RCC 7860 (cell line): ENCODE measurements at places on chromosomes 13 and 19.

DNA sequence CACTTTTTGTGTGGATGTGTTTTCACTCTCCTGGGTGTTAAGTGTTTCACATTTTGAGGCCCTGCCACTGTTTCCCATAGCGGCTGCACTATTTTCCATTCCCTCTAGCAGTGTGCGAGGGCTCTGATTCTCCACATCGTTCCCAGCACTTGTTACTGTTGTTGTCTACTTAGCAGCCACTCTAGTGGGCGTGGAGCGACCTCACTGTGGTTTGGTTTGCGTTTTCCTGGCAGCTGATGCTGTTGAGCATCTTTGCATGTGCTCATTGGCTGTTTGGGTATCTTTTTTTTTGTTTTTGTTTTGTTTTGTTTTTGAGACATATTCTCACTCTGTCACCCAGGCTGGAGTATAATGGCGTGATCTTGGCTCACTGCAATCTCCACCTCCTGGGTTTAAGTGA lies 14.4 kb downstream of the NAXD start:
- DNase-seq = no peak

- DNase-seq = no peak
Measured at GRCh38 chr13:84834201-84834600, 951.9 kb upstream of the SLITRK1 start.

- DNase-seq = peak; percentile 17
Measured at GRCh38 chr13:37615276-37615675, 16.7 kb upstream of the POSTN start.

DNA sequence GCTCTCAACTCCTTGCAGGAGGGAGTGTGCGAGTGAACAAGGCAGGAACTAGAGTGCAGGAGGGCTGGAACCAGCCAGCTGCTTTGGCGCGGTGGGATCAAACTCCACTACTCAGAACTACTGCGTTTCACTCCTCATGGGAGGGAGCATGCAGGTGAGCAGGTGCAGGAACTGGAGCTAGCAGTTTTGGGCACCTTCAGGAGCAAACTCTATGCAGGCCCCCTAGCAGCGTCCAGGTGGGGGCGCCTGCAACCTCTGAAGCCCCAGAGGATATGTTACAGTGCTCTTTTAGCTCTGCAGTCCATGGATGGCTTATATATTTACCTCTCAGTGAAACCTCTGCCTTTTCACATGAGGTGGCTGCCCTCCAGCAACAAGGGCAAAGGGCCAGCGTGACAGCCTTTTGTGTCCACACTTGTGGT lies 1303.4 kb downstream of the PCDH9 start:
- no peak for DNase-seq

- no peak for DNase-seq
Measured at GRCh38 chr13:26973946-26974345, 197.7 kb downstream of the USP12 start.

- DNase-seq = no peak
Measured at GRCh38 chr13:20718958-20719566, 15.6 kb downstream of the IL17D start.

DNA sequence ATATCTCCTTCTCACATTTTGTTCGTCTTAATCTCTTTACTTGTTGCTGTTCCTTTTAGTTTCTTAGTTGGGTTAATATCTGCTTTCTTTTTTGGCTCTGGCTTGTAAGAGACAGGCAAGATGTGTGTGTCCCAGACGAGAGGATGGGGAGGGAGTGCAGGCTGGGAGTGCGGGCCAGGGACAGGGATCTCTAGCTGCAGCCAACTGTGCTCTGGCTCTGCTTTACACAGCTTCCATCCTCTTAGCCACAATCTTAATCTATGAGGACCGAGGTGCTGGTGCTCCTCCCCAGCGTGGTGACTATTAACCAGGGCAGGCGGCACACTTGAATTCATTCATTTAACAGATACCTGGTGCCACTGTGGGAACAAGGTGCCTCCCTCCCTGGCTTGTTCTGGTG lies 70.9 kb upstream of the WASF3 start:
- DNase-seq = no peak

DNA sequence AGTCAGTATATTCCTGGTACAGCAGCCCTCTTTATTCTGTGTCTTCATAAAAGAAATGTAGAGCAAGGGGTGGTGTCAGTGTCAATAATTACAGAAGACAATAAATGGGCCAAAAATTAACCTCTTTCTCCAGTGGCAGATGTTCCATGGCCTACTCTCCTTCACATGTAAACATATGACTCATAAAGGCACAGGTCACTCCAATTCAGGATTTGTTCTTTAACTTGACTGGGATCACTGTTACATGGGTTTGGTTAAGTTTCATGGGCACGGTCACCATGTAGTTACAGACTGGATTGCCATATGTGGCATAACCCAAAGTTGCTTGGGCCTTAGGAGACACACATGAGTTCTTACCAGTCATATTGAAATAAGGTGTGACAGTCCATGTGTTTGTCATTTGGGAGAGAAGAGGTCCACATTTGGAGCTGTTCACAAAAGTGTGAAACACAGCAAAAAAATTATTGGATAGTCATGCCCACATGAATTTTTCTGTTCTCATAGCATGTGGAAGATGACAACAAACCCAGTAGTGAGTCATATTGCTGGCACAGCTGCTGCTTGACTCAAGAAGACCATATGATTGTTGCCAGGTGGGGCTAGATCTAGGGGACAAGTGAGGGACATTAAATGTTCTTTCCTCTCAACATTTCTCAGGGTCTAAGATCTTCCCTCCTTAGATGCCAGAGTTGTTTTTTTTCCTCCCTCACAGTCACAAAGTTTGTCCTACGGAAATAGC lies 68.1 kb upstream of the HTR2A start:
- DNase-seq = no peak

DNA sequence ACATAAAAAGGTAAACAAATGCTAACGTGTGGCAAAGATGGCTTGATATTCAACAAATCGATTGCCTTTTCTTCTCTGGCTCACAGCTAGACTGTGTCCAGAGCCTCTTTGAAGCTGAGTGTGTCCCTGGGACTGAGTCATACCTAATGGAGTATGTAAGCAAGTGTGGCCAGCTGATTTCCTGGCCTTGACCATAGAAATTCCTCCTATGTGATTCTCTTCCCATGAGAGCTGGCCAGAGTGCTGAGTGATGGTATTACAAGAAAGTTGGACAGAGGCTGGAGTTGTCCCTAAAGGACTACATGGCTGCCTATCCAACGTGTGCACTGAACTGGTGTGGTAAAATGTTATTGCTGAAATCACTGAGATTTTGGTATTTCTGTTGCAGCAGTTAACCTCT lies 320.1 kb upstream of the SLC10A2 start:
- peak; percentile 49 for DNase-seq

DNA sequence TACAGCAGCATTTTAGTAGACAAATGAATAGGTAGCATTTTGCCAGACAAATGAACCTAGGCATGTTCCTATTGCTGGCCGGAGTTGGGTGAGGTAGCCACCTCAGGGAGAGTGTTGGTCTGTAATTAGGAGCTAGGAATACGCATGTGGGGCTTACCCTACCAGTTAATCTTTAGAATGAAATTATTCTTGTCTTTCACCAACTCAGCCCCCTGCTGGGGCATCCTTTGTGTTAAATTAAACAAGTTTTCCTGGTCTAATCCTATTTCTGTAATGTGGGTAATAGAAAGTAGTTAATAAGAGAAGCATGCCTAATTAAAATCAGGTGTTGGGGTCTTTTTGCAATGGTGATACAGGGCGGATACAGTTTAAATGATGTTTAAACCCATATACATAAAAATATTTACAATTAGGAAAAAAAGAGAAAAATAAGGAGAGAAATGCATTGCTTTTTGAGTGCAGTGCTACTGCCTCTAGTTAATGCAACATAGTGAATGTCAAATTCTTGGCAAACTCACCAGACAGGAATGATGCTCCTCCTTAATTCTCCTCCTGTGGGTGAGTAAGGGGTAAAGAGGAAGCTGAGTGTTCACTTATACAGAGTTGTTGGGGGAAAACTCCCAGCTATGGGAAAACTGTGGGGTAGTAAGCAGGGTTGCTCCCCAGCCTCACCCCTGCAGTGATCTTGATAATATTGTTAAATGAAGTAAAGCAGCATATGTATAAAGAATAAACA lies 276.4 kb upstream of the EDNRB start:
- DNase-seq = peak; percentile 13

DNA sequence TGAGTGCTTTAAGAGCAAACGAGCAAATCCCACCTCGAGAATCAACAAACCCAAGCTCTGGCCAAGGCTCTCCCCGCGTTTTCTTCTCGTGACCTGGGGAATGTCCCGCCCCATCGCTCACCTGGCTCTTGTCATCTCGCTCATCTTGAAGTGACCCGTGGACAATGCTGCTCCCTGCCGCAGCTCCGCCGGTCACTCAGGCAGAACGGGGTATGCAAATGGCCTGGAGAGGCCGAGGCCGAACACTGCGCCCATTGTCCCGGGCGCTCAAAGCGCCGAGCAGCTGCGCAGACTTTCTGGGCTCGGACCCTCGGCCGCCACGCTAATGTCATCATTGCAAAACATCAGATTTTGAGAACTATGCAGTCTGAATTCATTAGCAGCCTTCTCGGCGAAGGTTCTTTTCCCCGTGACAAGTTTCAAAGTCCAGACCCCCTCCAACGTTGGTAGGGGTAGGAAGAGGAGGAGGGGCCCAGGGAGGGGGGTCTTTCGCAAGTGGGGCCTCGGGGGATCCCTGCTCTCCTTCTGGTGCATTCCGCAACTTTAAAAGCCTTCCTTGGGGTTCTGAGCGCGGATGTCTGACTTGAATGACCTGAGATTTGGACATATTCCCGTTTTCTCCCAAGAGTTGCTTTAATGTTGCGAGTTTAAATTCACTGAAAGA lies 39.7 kb downstream of the SOX1 start:
- no peak for DNase-seq

GRCh38 chr19:51364200-51365106 lies 1.7 kb downstream of the ETFB start:
- DNase-seq = no peak

DNA sequence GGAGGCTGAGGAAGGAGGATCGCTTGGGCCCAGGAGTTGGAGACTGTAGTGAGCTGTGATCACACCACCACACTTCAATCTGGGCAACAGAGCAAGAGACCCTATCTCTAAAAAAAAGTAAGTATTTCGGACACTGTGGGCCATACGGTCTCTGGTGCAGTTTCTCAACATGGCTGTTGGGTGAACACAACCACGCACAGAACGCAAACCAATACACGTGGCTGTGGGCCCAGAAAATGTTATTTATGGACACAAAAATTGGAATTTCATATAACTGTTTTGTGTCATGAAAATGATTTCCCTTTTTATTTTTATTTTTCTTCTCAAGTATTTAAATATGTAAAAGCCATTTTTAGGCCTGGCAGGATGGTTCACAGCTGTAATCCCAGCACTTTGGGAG lies 19.5 kb downstream of the LDLR start:
- no peak for DNase-seq

DNA sequence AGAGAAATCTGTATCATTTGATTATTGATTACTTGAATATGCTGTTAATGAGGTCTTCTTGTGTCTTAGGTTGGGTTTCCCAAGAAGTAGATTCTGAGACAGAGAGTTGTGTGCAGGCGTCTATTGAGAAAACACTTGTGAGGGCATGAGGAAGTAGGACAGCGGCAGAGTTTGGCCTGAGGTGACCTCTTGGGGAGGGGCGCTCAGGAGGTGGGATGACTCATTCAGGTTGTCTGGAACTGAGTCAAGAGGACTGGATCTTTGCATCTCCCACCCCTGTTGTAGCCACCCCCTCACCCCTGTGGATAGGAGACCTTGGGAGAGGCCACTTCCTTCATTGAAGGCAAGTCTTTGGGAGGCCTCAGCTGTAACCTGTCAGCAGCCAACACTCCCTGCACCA lies 35.2 kb upstream of the WDFY2 start:
- DNase-seq = no peak

- peak; percentile 34 for DNase-seq
Measured at GRCh38 chr13:25286308-25286968, 850 bp downstream of the MTMR6 start.

GRCh38 chr19:41427647-41428480 lies 690 bp upstream of the B3GNT8 start:
- no peak for DNase-seq

GRCh38 chr13:110902370-110902769 lies 12.5 kb downstream of the ANKRD10 start:
- DNase-seq = no peak
